Cerebellar nuclear complex (tissue), 1 donor: ENCODE measurements at places on chromosomes 13 and 19.

GRCh38 chr13:48231080-48231479, 1.9 kb upstream of the ITM2B start:
- no peak for DNase-seq

GRCh38 chr19:40690050-40690692, at the start of gene NUMBL:
Gene NUMBL (minus strand): TSS chr19:40690651. CDS start chr19:40690483, 168 bp downstream.
- DNase-seq = no peak

GRCh38 chr13:33349986-33350826, 64.7 kb upstream of the STARD13 start:
- DNase-seq = no peak

DNA sequence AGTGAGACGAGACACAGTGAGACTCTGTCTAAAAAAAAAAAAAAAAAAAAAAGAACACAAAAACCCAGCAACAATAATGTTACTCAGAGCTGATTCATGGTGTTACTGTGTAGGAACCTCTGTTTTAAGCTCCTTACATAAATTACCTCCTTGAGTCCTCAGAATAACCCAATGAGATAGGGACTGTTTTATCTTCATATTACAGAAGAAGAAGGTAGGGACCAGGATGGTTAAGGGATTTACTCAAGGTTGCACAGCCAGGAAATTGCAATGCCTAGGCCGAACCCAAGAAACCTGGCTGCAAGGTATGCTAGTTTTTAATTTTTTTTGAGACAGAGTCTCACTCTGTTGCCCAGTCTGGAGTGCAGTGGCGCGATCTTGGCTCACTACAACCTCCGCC, 1.5 kb upstream of the DAND5 start:
- DNase-seq = no peak

GRCh38 chr19:14048443-14049153, 13.3 kb downstream of the PALM3 start:
- no peak for DNase-seq

DNA sequence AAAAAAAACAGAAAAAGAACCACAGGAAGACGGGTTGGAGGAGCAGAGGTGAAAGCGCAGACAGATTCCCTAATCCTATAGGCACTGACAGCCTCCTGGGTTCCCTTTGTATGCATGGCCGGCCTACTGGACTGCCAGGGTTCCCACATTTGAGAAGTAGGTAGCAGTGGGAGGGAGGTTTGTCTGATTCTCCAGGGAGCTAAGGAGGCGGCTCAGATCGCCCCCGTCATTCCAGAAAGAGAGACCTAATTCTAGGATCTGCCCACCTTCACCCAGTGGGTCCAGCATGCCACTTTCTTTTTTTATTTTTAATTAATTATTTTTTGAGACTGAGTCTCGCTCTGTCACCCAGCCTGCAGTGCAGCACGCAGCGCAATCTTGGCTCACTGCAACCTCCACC, 9.7 kb upstream of the CCL25 start:
- no peak for DNase-seq

DNA sequence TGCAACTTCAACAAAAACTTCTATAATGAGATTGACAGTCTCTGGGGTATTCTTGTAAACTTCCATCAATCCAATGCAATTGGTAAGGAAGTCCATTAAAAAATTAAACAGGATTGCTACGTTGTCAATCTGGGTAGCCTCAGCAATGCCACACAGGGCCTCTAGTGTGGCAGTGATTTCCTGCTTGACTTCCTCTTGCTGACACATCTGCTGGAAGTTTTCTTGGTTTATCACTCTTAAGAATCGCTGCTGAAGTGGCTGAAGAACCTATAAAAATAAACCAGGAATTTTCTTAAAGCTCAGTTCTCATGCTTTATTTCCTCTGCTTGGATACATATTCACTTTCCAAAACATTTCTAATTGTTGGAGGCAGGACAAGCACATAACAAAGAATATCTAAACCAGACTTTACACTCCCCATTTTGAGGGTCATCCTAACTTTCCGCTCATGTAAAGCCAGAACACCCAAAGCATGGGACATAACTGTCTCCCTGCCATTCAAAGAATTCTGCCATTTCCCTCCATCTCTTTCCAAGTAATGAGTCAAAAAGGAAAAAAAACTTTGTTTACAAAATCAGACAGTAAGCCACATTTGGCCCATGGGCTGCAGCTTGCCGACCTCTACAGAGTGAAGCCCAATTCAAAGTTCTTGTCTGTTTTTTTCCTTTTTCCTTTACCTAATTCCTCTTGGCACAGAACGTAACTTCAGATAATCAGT, 23.2 kb upstream of the EEF1AKMT1 start:
- no peak for DNase-seq

GRCh38 chr13:50711131-50711815, 132.2 kb downstream of the DLEU7 start:
- no peak for DNase-seq

DNA sequence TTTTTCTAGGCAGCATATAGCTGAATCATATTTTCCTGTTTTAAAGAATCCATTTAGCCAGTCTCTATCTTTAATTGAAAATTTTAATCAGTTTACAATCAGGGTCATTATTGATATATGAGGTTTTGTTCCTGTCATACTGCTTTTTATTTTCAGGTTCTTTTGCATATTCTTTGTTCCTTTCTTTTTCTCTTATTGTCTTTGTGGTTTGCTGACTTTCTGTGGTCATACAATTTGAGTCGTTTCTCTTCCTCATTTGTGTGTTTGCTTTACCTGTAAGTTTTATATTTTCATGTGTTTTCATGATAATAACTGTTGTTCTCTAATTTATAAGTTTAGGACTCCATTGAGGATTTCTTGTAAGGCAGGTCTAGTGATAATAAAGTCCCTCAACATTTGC, 812.6 kb downstream of the DACH1 start:
- DNase-seq = no peak

GRCh38 chr13:41563341-41563983, 106.1 kb downstream of the RGCC start:
- DNase-seq = no peak

- DNase-seq = no peak
Observed at GRCh38 chr13:93758575-93758974, 532.0 kb downstream of the GPC6 start.

GRCh38 chr13:51832471-51833152, 12.4 kb downstream of the TMEM272 start:
- no peak for DNase-seq

GRCh38 chr13:76968041-76968440, 19.7 kb downstream of the ACOD1 start:
- DNase-seq = no peak

GRCh38 chr19:57465680-57466381, 8.9 kb upstream of the VN1R1 start:
- DNase-seq = no peak

DNA sequence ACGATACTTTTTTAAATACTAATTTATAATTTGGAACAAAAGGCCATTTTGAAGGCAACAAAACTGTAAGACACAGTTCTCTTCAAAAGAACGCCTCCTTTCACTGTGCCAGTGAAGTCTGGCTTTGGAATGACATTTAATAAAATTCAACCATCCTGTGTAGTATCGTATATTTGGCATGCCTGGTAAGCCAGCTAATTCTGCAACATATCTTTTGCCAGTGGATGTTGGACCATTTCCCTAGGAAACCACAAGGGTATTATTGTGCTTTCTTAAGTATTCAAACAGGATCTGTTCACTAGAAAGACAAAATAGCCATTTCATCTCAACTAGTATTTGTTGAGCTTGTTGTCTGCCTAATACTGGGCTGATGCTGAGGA, 111.6 kb downstream of the RGCC start:
- DNase-seq = no peak

- peak; percentile 17 for DNase-seq
Observed at GRCh38 chr13:114077933-114078325, 54.5 kb downstream of the RASA3 start.

DNA sequence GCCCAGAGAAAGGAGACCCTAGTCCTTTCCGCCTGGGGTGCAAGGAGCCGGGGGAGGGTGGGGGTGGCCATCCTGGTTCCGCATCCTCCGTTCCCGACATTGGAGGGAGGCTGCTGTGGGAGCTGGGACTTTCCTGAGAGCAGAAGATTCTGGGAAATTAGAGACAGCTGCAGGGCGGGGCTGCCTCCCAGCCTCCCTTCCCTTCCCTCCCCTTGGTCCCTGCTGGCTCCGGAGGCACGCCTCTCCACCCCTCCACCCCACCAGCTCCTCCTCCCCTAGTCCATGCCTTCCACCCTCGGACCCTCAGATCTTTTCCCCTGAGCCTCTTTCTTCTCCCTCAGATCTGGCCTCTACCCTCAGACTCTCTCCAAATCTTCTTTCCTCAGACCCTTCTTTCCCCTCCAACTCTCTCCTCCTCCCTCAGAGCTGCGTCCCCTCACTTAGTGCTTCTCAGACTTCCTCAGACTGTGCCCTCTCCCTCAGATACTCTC, 3.1 kb upstream of the BCL3 start:
- no peak for DNase-seq

DNA sequence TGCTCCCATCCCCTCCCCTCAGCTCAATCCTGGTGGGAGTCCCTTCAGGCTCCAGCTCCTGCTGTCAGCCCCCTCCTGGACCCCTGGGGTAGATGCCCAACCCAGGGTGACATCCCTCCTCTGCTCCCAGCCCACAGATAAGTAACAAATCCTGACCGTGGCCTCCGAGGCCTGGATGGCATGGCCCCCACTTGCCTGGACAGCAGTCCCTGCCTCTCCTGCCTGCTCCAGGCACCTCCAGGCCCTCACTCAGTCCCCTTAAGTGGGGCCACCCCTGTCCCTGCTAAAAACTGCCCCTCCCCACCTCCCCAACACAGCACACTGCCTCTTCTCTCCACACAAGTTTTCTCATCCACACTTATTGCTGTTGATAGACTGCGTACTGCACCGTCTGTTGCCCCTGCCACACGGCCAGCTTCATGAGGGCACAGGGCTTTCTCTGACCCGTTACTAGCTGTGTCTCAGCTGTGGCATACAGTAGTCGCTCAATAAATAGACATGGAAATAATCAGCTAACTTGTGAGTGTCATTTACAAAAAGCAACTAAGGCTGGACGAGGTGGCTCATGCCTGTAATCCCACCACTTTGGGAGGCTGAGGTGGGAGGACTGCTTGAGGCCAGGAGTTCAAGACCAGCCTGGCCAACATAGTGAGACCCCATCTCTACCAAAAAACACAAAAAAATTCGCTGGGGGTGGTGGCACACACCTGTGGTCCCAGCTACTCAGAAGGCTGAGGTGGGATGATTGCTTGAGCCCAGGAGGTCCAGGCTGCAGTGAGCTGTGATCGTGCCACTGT, 5.8 kb downstream of the CERS1 start:
- DNase-seq = no peak

DNA sequence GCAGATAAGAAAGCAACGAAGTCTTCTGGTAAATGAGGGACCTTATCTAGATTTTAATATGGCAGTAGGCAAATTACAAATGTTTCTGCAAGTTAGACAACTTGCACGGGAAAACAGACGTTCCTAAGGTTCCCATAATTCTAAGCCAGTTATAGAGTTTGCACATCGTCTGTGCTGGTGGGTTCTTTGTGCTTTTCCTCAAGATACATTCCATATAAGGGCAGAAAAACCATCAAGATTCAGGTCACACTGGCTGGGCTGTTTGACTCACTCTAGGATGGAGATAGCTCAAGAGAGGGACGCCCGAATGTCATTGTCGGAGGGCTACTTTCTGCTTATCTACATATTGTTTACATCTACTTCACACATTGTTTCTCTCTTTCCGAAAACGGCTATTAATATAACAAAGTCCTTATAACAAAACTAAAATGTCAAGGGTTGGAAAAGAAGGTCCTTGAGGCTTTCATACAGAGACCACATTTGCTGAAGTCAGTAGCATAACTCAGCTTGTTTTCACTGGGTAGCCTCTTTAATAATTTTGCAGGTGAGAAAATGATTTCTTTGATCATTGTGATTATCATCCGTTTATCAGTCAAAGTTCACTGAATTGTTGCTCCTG, 44.4 kb downstream of the SOX1 start:
- DNase-seq = no peak
